ENCODE measurements at places on chromosomes 7 and 10.

DNA sequence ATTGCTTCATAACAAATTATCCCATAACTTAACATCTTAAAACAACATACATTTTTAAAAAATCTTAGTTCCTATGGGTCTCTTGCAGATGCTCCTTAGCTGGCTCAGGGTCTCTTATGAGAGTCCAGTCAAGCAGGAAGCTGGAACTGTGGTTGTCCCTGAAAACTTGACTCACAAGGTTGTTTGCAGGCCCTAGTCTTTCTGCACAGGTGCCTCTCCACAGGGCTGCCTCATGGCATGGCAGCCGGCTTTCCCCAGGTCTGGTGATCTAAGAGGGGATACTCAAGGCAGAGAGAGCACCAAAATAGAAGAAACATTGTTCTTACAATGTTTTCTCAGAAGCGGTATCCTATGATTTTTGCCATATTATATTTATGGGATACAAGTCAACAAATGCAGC is 127.1 kb downstream of the CDK14 start:
- DNase-seq = no peak

DNA sequence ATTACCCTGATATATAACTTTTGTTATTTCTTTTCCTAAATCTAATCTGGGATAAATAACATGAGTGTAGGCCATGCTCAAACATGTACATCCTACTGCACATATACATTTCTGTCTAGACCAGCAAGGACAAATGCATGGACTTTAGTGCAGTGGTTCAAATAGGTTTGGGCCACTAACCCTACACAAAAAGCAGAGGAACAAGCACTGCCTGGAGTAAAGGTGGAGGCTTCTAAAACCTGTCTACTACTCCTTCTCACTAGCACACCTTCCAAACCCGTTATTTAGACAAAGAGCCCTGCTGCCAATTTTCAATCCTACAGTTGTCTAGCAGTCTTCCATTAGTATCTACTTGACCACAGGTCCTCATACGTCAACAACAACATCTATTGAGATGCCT is 34.8 kb downstream of the SGCE start:
- DNase-seq = no peak

- no peak for DNase-seq
These were observed 83.0 kb downstream of the ARL4A start for GRCh38 chr7:12770227-12770975.

DNA sequence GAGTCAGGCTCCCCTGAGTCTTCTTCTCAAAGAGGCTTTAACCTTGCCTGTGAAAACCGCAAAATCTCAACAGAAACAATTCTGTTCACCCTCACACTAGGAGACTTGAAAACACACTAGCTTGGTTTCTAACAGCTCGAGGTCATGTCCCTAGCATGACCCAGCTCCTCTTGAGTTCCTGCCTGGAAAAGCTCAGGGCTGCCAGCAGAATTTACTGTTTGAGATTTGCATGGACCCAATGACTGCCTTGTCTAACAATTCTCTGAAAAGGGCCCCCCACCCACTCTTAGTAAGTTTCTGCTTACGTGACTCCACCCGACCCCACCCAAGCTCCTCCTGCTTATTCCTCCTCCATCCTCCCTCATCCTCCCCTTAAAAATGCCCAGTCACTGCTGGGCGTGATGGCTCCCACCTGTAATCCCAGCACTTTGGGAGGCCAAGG is 85.1 kb upstream of the KMT2C start:
- DNase-seq = no peak

DNA sequence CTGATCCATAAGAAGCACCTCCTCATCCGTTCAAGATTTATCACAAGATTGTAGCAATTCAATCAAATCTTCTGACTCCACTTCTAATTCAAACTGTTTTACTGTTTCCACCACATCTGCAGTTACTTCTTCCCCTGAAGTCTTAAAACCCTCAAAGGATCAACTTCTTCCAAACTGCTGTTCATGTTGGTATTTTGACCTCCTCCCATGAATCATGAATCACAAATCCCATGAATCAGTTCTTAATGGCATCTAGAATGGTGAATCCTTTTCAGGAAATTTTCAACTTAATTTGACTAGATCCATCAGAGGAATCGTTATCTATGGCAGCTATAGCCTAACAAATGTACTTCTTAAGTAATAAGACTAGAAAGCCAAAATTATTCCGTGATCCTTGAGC is 122.3 kb downstream of the IMMP2L start:
- DNase-seq = no peak

DNA sequence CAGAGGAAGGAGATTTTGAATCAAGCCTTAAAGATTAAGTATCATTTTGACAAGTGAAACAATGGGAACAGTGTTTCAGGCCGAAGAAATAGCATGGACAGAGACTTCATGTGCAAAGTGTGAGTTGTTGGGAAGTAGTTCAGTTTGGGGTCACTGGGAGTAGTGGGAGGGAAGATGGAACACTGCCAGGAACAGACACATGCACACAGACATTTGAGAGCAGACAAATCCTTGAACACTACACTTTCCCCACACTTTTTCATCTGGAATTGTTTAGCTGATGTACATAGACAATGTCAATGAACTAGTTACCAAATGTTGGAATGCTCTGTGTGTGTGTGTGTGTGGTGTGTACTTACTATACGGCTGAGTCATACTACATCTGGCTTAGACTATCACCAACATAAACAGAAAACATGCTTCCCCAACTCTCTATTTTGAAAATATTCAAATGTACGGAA is 52.4 kb upstream of the LRRC17 start:
- DNase-seq = no peak

Data from NCI-H2227 treated with DMSO at 0.1 percent for 48 hours (cell line).